ENCODE measurements at places on chromosomes 7 and 10.

DNA sequence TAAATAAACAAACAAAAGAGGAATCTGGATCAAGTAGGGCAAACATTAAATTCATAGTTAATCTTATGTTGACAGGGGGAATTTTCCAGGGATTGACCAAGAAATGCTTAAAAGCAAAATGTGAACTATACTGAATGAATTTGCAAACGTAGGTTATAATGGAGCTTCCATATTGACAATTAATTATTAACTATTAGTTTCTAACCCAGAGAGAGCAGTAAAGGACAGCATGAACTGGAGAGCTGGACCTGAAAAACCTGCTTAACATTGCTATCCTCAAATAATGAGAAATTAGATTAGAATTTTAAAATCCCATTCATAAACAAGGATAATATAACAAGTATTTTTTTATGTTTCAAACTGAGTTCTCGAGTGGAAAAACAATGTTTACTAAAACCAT lies 1089.6 kb downstream of the DNAJB9 start:
- DNase-seq, result no peak

DNA sequence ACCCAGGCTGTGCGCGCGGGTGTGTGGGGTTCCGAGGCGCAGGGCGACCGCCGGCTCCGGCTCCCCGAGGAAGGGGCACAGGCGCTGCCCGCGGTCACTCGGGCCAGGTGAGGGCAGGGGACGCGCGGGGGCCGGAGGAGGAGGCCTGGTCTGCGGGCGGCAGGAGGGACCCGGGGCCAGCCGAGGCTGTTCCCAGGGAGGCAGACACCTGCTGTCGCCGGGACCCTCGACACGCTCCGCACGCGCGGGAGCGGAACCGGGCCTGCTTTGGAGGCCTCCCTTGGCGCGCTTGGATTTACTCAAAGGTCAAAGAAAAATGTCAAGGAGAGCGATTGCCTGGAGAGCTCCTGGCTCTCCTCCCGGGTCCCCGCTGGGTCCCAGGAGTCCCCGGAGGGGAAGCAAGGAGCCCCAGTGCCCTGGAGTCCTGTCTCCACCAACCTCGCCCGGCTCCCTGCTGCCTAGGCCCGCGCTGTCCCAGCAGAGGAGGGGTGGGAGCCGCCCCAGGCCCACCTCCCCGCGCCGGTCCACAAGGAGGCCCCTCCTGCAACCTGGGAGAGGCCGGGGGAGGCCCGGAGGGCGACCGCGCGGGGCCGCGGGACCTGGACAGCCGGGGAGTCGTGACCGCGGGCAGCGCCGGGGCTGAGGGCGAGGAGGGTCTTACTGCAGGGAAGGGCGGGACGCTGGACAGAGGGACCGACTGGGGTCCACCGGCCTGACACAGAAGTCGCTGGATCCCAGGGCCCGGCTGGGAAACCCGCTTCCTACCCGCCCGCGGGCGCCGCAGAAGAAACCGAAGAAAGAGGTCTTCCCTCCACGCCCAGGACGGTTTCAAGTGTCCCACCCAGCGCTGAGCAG lies 348.9 kb downstream of the DNAJB6 start:
- DNase-seq, result no peak

GRCh38 chr7:16021851-16022250 lies 335.4 kb upstream of the MEOX2 start:
- no peak for DNase-seq

DNA sequence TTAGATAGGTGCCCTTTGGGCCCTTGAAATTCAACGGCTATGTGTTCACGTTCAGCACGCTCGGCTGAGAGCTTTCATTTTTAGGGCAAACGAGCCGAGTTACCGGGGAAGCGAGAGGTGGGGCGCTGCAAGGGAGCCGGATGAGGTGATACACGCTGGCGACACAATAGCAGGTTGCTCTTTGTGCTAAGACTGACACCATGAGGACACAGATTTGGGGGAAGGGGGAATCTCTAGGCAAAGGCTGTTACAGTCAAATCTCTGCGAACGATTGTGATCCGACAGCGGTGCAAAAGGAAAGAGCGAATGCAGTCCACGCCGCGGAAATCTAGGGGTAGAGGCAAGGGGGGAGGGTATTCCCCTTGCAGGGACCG lies 667 bp downstream of the KLLN start:
- peak; percentile 10 for DNase-seq

- DNase-seq, result no peak
Measured at GRCh38 chr7:134991469-134992339, 5.4 kb downstream of the AGBL3 start.

- peak; percentile 65 for DNase-seq
Measured at GRCh38 chr7:5396542-5396941, 27.1 kb downstream of the TNRC18 start.

GRCh38 chr7:159015454-159016410 lies 128.9 kb downstream of the VIPR2 start:
- no peak for DNase-seq

DNA sequence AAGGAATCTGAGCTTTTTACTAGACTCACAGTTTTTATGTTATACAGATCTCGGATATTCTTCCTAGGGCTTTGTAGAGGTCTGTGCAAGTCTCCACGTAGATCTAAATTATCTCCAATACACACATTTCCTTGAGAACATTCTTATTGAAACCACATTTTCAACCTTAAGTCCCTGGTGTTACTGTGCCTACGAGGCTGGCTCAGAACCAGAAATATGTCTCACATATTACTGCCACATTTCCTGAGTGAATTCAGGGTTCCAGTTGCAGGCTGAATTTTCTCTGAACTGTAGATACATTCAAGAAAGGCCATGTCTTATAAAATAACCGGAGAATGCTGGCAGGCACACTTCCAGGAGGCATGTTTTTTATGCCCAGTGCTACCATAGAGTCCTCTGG lies 46.5 kb downstream of the INHBA start:
- no peak for DNase-seq

GRCh38 chr7:150997075-150997511 lies 6.3 kb downstream of the NOS3 start:
- no peak for DNase-seq

- no peak for DNase-seq
Measured at GRCh38 chr7:123972045-123972444, 47.0 kb downstream of the SPAM1 start.

GRCh38 chr7:104497379-104497967 lies 169.1 kb downstream of the LHFPL3 start:
- DNase-seq, result no peak

DNA sequence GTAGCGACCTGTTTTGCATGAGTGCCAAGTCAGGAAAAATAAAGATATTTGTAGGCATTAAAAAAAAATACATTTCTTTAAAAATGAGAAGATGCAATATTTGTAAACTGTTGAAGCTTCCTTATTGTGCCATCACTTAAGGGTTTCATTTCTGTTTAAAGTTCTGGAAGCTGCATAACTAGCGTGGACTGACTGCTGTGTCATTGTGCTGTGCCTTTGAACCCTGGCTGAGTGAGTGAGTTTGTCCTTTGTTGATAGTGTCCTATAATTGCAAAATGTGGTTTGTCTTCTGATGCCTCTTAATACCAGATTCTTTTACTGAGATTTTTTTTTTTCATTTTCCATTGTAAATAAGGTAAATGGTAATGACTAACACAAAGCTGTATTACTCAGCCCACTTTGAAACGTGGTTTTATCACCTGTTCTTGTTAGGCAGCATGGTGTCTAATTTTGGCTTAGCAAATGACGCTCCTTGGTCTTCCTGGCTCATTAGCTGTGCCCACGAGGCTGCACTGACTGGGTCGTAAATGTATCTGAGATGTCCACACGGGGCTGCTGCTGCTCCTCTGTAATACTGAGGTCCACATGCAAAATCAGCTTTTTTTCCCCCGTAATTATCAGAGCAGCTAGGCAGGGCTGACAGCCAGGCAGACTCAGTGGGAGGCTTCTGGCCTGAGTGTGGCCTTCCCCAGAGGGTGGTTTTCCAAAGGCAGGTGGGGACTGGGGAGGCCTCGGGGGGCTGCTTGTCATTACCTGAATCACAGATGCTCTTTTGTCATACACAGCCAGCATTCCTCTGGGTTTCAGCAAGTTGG lies 14.8 kb downstream of the ZSCAN25 start:
- DNase-seq, result no peak

- no peak for DNase-seq
Measured at GRCh38 chr7:95225301-95225700, 99.0 kb downstream of the PON1 start.

- DNase-seq, result no peak
Measured at GRCh38 chr7:136865236-136865635, 3.2 kb upstream of the CHRM2 start.

DNA sequence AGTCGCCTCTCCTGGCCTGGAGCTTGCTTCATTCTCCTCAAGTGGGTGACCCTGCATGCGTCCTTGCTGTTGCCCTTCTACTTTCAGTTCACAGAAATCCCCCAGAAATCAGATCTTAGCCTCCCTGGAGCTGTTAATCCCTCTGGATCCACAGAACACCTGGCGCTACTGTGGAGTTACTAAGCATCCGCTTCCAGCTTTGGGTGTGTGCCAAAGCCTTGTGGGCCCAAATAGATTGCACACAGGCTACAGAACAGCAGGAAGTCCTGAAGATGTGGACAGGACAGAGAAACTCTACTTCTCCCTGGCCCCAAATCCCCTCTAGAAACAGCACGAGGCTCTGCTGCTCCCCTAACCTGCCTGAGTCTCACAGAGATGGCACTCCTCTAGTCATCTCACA lies 36.6 kb upstream of the PDLIM1 start:
- DNase-seq, result peak; percentile 70

DNA sequence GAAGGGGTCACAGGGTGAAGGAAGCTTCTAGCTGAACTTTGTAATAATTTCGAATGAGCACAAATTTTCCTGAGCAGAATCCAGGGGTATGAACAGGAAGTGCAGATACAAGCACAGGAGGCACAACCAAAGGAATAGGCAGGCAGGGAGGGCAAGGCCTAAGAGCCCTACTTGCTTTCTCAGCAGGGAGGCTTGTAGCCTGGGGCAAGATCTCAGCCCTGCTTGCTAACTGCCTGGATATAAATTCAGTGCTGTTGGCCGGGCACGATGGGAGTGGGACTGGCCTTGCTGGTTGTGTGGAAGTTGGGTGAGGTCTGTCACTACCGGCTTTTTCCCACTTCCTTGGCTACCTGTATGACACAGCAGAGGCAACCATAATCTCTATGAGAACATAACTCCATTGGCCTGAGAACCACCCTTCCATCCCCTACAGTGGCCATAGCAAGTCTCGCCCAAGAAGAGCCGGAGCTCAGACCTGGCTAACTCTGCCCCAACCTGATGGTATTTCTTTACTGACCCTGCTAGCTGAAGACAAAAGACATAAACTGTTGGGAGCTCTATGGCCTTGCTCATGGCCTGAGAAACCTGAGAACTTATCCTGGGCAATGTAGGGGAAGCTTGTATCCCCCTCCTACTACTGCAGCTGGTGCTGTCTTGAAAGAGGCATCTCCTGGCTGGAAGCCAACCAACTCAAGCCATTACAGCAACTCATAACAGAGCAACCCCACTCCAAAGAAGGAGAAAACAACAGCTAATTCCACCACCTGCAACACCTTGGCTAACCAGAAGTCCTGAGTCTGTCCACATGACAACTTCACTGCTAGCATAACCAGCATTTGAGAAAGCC lies 27.6 kb downstream of the CLDN12 start:
- DNase-seq, result no peak

- DNase-seq, result no peak
Measured at GRCh38 chr7:135684699-135685098, 22.4 kb downstream of the STMP1 start.
